Osteoblast (primary cell): ENCODE measurements at places on chromosomes 12 and 14. TPM values are rescaled to one million over a fixed set of nuclear protein-coding genes. Genes with fewer than 3 reads are reported as not detected.

GALNT9 gene
- total RNA-seq: 0.36 and 1.2 TPM in 2 replicates

TAS2R7 gene
- total RNA-seq: not detected in 2 replicates

RIN3 gene
- 7.6 and 10.3 TPM in 2 replicates for total RNA-seq

MYF6 gene
- total RNA-seq: not detected in 2 replicates

HVCN1 gene
- 2.1 and 2.9 TPM in 2 replicates for total RNA-seq

CD163L1 gene
- under 0.01 and 0.88 TPM in 2 replicates for total RNA-seq

DNA sequence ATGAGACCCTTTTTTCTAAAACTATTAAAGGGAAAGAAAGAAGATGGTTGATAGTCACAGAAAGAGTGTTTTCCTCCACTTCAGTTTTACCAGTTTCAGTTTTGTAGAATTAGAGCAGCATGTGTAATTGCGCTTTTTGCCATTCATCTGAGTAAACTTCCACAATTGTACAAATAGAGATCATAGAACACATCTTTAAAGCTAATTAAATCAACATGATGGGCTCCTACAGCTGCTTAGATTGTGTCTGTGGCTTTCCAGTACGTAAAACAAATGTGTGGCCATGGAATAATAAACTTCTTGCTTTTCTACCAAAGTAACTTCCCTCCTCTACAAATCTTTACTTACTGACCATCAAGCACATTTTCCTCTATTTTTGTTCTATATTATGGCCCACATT is 84.2 kb upstream of the LRIG3 start:
- no peak for DNase-seq

- peak; percentile 58 for DNase-seq
These were observed 60.8 kb downstream of the ITPK1 start for GRCh38 chr14:93054876-93055275.

- no peak for DNase-seq
These were observed 215.0 kb upstream of the EGLN3 start for GRCh38 chr14:34165847-34166350.

GRCh38 chr12:52539083-52539820 is 13.7 kb downstream of the KRT71 start:
- DNase-seq: peak; percentile 69

DNA sequence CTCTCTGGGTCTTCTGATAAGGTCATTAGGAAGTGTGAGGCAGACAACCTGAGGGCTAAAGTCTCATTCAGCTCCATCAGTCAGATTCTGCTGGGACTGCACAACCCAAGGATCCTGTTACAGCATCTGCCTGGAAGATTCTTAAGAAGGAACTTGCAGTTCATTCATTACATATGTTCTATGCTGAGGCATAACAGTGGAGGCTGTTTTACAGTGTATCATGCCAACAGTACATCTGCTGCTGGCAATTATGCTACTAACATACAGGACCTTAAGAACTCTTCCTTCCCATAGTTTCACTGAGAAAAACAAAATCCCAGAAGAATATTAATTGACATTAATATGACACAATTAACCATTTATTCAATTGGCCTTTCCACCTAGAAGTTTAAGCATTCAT is 968.6 kb downstream of the DIO2 start:
- no peak for DNase-seq

- DNase-seq: no peak
These were observed 11.2 kb downstream of the AHSA1 start for GRCh38 chr14:77469067-77469505.

DNA sequence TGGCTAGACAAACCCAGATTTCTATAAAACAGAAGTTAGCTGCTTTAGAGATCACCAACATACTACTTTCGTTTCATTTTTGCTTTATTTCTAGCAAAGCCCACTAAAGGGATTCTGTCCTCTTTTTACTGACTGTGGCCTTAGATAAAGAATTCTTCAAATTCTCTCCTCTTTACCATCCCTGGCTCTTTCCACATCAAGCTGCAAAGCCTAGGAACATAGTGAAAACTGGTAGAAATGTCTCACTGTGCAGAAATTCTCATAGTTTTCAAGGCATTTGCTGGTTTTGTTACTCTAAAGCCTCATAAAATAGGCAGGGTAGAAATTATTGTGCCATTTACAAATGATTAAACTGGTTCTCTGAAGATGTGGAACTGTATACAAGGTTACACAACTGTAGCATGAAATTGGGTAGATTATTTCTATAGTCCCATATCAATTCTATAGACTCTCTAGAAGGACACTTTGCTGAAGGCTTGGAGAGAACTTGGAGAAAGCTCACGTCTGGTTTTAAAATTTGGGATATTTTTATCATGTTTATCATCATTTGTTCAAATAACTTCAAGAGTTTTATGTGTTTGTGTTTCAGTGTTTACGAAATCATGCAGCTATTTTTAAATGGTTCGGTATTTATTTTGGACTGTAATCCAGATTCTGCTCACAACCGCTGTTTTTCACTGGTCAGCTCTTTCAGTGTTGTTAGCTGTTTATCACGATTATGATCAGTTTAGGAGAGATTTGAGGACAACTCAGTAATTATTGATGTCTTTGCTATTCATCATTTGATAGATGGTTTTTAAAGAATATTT is 36.7 kb upstream of the CSRP2 start:
- DNase-seq: peak; percentile 46

- DNase-seq: peak; percentile 58
These were observed 27.3 kb upstream of the OSBPL8 start for GRCh38 chr12:76586764-76587395.

- no peak for DNase-seq
These were observed 179.1 kb upstream of the HIF1A start for GRCh38 chr14:61516118-61516743.

GRCh38 chr14:61454545-61454944 is 133.2 kb downstream of the PRKCH start:
- no peak for DNase-seq

DNA sequence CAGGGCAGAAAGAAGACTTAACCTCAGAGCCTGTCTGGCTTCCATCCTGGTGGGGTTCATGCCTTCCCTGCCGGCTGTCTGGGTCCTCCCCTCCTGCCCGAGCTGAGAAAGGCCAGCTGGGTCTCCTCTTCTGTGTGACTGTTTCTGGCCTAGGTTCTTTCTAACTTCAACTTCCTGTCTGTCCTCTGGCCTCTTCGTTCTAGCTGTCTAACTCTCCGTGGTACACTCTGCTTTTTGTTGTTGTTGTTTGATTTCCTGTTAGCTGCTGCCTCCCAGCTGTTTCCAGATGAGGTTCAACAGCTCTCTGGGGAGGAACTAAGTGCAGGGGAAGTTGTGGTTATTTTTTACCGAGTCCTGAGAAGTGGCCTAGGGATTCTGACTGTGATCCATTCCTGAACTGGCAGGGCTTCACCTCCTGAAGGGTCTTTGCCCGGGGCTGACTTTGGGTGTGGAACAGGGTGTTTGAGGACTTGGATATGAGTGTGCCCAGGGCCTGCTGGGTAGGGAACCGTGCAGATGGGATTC is 3.2 kb downstream of the MLXIP start:
- peak; percentile 80 for DNase-seq

DNA sequence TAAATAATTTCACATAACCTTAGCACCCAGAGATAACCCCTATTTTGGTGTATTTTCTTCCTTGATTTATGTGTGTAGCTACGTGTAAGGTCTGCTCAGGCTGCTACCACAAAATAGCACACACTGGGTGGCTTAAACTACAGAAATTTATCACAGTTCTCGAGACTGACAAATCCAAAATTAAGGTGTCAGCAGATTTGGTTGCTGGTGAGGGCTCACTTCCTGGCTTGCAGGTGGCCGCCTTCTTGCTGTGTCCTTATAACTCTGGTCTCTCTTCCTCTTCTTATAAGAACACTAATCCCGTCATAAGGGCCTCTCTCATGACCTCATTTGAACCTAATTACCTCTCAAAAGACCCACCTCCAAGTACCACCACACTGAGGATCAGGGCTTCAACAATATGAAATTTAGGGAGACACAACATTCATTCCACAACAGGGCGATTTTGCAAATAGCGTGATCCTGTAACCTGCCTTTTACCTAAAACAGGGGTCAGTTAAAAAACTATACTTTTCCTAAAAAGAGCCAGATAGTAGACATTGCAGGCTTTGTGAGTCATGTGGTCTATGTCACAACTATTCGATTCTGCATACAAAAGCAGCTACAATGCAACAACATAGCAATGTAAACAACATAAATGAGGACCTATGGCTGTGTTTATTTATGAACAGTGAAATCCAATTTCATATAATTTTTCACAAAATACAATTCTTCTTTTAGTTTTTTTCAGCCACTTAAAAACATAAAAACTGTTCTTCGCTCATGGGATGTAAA is 371.7 kb downstream of the DPF3 start:
- DNase-seq: no peak

GRCh38 chr14:67764496-67764895 is 51.9 kb downstream of the ZFYVE26 start:
- DNase-seq: no peak

DNA sequence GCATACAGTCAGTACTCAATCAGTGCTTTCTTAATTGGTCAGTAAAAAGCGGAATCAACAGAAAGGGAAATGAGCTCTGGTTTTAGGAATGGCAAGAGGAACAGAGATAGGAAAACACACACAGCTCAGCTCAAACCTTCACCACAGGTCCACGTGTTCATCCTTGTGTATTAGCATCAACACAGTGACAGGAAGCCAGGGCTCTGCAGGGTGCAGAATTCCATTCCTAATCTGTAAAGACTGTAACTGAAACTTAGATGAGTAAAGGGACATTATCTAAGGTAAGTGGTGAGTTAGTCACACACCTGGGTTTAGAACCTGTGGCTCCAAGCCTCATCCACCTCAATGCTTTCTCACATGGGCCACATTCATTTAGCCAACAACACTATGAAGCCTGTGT is 1242.2 kb upstream of the TMEM132C start:
- no peak for DNase-seq

- DNase-seq: peak; percentile 86
These were observed 114.2 kb upstream of the ARID2 start for GRCh38 chr12:45615268-45615667.

- DNase-seq: no peak
These were observed 80.9 kb downstream of the WSCD2 start for GRCh38 chr12:108210001-108210400.

GRCh38 chr12:110670161-110670701 is 18.7 kb downstream of the HVCN1 start:
- no peak for DNase-seq
